ENCODE measurements at places on chromosomes 3 and 15.

GRCh38 chr15:58740436-58740835 lies 9.1 kb downstream of the ADAM10 start:
- no peak for DNase-seq

GRCh38 chr15:46703871-46704637 lies 1013.3 kb upstream of the SEMA6D start:
- no peak for DNase-seq

GRCh38 chr3:139640456-139640855 lies 37.3 kb downstream of the NMNAT3 start:
- DNase-seq, result no peak

- DNase-seq, result no peak
Measured at GRCh38 chr3:188861842-188862744, 309.7 kb upstream of the TPRG1 start.

DNA sequence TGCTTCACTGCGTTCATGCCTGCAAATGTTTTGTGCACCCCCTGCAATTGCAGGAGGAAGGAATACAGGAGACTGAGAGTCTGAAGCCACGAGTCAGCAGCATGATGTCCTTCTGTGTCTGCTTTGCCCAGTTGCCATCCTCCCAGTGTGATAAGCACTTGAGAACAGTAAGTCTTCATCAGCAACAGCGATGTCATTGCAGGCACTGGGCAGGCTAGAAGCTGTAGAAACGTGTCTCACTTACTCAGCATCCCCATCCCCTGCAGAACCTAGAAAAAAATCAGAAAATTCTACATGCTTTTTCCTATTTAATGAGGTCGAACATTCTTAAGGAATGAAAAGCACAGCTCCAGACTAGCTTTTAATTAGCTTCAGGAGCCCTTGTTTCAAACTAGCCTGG lies 156.5 kb upstream of the LPP start:
- DNase-seq, result no peak

DNA sequence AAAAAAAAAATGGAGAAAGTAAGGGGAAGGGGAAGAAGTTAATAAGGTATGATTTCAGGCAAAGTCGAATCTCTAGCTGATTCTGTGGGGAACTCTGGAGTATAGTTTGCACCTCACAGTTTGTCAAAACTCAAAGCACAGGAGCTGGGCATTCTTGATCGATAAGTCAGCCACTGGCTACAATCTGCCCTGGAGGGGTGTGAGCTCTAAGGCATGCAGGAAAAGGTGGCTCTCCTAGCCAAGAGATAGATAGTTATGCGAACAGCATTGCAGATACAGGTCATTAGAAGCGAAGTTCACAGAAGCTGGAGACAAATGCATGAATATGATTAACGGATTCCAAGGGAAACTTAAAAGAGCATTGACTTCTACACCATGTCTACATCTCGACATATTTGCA lies 952.6 kb downstream of the AGBL1 start:
- no peak for DNase-seq

DNA sequence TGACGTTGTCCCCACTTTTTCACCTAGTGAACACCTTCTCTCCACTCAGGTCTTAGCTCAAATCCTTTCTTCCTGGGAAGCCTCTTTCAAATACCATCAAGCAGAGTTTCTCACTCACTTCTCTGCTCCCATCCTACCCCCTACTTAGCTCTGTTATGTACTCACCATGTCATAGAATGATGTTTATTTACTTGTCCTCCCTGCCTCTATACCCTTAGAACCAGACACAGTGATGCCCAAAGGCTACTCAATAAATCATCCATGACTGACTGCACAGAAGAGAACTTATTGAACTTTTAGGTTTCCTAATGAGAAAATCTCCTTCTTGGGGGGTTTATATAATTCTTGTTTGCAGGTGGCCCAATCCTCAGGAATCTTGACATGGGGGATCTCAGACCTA lies 154.2 kb downstream of the SSR3 start:
- DNase-seq, result no peak

DNA sequence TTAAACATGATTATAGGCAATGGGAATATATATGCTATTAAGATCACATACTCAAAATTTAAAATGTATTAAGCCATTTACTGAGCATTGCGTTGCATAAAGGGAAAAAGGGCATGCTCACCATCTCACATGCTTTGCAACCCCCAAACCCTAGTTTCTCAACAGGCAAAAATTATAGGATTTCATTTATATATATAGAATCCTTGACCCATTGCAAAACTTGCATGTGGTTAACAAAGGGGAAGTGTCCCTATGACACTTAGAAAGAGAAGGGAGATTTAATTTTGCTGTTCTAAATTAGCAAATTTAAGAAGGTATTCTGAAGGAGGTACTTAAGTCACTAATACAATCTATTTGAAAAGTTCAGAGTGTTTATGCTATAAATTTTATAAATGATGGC lies 837.8 kb downstream of the DIPK2A start:
- no peak for DNase-seq

- DNase-seq, result no peak
Measured at GRCh38 chr3:172305552-172305951, 142.7 kb downstream of the GHSR start.

DNA sequence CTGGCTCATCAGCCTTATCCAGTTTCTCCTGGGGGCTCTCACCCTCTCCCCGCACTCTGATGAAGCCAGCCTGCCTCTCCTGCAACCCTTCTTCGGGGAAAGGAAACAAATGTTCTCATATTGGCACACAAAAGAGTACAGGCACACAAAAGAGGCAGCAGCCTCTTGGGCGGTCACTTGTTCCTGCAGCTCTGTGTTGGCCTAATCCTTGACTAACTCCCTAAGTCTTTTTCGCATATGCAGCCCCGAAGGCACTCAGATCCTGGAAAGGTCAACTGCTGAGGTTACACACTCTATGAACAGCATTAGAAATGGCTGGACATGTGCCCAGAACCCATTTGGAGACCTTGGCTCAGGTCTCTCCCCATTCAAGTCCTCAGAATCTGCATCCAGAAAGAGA lies 7.4 kb upstream of the CAMP start:
- peak; percentile 40 for DNase-seq
